ENCODE measurements at places on chromosomes 6 and 20.

DNA sequence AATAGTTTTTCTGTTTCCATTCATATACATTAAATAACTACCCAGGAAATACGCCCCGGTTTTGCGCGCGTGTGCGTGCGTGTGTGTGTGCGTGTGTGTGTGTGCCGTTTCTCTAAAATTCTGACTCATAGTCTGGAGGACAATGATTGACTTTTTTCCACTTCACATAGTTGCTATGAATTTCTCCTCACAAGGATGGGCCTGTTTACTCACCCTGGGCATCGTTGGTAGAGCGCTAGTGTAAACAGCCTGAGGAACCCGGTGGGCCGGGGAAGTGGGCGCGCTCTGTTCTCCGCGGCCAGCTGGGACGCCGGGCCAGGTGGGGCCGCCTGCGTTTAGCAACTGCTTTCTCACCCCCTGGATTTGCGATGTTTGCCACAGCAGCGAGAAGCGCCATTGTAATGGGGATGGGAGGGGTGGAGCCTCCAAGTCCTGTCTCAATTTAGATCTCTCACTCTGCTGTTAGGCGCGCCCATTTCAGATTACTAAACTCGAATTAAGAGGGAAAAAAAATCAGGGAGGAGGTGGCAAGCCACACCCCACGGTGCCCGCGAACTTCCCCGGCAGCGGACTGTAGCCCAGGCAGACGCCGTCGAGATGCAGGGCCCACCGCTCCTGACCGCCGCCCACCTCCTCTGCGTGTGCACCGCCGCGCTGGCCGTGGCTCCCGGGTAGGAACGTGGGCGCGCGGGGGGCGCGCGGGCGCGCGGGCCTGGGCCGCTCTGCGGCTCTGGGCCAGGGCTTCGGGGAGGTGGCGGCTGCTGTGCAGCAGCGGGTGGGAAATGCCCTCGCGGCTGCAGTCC is at the start of gene CD109:
Gene CD109 (plus strand): TSS at position 585 of the 803 bp plus-strand sequence. CDS start 13 bp downstream, at position 598.
- DNase-seq, result peak; percentile 63

GRCh38 chr20:21006611-21007010 is 99.5 kb downstream of the LINC00237 start:
- DNase-seq, result no peak

DNA sequence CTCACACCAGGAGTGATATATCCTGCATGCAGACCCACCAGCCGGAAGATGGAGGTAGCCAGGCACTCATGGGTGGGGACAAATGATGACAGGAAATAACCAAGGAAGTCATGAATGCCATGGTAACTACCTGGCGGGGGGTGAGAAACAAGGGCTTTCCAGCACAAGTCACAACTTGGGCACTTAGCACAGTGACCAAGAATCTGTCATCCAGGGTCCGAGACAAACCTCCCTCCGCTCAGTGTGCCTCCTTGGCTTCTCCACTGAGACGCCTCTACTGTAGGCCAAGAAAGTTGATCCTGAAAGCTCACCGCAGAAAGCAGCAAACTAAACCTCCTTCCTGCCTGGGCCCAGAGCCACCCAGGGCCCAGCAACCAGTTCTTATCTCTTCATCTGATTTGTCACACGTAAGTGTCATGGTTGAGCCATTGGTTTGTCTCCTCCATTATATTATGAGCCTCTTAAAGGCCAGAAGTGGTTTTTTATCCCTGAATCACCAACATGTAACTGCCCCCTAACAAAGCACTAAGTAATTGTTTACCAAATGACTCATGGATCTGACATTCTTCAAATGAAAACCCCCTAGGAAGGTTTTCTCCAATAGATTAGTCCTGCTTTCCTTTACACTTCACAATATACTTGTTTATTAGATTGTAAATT is 84.3 kb upstream of the TAB2 start:
- peak; percentile 33 for DNase-seq

DNA sequence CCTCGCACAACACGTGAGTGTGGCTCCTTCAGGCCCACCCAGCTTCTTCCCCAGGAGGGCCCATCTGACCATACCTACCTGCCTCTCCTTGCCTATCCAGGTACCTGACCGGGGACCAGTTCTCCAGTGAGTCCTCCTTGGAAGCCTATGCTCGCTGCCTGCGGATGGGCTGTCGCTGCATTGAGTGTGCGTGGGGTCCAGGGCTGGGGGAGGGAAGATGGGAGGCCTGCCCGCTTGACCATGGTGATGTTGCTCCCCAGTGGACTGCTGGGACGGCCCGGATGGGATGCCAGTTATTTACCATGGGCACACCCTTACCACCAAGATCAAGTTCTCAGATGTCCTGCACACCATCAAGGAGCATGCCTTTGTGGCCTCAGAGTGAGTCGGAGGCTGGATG is 26.5 kb downstream of the PLCG1 start:
- DNase-seq, result no peak

DNA sequence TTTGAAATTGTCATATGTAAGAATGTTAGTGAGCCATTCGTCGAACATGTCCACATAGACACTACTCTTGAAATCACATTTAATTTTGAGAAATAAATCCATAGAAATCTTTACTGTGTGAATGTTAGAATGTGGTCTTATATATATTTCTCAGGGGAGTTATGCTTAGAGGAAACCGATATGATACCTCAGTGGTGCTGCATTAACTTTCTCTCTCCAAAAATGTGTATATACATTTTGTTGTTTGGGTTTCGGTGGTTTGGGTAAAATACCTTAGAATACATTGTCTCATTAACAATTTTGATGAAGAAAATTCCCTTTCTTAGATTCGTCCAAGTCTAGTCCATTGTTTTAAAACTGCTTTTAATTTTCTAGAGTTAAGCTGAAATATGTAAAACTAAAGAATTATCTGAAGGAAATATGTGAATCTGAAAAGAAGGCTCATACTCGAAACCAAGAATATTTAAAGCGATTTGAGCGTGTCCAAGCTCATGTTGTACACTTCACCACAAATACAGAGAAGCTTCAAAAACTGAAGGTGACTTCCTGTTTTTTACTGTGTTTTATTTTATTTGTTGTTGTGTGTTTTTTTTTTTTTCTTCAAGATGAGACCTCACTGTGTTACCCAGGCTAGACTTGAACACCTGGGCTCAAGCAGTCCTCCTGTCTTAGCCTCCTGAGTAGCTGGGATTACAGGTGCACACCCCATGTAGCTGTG is 10.3 kb downstream of the KIZ start:
- DNase-seq, result no peak

Data from stimulated activated CD4-positive, alpha-beta T cell treated with anti-CD3 and anti-CD28 coated beads, TNF-alpha, amount 100 ng/mL, for 48 hours (primary cell).